CD4-positive, alpha-beta T cell (primary cell): ENCODE measurements at places on chromosomes 2 and 18.

DNA sequence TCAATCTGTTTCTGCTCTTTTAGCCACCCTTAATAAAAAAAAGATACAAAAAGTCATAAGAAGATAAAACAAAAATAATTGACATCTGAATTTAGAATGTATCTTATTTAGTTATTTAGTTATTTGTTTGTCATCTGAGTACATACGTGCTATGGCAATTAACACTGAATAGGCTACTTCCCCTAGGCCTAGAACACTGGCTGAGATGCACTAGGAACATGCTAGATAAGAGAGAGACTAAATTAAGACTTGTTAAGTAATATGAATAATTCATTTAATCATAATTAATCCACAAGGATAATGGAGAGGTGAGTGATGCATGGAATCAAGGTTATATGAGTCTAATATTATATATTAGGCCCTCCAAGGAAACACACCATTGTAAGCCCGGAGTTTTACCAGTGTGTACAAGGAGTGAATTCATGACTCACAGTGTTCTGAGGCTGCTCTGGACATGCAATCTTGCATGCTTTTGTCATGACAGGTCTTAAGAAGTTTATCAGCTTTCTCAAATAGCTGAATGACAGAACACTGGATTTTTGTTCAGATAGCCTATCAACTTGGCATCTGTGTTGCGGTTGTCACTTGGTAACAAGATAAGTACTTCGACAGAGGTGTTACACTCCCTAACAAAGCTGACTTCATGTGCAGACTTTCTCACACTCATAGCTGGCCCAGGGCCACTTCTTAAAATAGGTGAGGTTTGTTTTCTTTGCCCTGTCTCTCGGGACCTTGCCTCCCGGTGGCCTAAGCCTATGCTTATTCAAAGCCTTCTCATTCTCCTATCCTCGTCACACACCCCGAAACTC, 5.0 kb upstream of the SERPINB2 start:
- no peak for DNase-seq

- DNase-seq = no peak
Observed at GRCh38 chr2:31529256-31529655, 51.5 kb downstream of the SRD5A2 start.

- no peak for DNase-seq
Observed at GRCh38 chr2:215262303-215262702, 49.6 kb upstream of the ATIC start.

DNA sequence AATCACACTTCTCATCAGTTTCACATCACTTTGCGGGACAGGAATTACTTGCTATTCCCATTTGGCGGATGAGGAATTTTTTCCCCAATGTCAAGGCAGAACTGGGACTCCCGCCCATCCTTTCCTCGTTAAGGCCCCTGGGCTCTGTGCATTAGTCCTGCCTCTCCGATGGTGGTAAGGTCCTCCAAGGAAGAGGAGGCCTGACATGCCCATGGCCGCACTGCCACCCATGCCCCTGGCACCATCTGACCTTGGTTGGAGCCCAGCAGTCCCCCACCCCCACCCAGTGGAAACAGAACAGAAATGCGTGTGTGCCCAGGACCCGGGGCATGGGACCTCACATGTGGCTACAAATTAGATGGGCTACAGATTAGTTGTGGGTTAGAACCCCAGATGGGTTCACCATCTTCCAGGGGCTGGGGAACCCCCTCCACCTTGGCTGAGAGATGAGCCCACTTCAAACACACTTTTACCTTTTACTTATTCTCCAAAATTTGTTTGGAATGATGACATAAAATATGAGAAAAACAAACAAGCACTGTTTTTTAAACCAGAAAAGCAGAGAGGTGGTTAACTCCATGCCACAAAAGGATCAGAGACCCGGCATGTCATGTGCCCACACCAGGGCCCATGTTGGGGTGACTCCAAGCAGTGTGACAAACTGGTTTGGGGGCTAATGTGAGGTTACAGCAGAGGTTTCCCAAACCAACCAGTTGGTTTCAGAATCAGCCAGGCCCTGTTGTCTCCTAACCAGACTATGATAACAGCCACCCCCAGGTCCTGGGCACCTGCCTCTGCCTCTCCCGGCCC, 11.0 kb upstream of the DUSP2 start:
- DNase-seq = no peak

DNA sequence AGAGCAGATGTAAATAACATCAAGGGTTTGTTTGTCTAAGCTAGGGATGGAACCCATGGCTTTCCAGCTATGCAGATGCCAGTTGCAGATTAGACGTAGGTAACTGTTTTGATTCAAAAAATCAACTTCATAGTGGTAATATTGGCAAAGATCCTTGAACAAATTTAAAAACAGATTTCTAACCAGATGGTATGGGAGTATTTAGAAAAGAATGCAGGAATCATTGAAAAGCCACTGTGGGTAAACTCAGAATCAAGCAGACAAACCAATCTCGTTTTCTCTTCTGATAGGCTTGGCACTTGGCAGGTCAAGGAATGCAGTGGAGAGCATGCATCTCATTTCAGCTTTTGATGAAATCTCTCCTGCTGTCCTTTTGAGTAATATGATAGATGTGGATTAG, 377.5 kb downstream of the CLIP4 start:
- no peak for DNase-seq

DNA sequence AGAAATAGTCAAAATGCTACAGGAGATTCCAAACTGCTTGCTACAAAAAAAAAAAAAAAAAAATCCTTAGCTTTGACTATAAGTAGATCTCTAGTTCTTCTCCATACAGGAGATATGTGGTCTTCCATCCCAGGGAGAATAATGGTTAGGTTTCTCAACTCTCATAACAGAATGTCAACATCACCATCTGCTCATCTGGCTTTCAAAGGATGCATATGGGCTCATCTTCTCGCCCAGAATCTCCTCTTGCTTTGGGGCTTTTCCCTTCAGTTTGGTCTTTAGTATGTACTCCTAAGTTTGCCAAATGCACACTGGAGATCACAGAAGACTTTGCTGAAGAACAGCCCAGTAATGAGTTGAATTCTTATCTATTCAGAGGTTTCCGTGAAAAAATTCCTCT, 240.7 kb downstream of the NRXN1 start:
- no peak for DNase-seq

- no peak for DNase-seq
Observed at GRCh38 chr2:111620281-111620680, 263.7 kb downstream of the ANAPC1 start.

GRCh38 chr2:180334514-180334913, 327.4 kb upstream of the CWC22 start:
- DNase-seq = no peak

GRCh38 chr2:207513551-207514257, 16.1 kb upstream of the CREB1 start:
- DNase-seq = no peak

DNA sequence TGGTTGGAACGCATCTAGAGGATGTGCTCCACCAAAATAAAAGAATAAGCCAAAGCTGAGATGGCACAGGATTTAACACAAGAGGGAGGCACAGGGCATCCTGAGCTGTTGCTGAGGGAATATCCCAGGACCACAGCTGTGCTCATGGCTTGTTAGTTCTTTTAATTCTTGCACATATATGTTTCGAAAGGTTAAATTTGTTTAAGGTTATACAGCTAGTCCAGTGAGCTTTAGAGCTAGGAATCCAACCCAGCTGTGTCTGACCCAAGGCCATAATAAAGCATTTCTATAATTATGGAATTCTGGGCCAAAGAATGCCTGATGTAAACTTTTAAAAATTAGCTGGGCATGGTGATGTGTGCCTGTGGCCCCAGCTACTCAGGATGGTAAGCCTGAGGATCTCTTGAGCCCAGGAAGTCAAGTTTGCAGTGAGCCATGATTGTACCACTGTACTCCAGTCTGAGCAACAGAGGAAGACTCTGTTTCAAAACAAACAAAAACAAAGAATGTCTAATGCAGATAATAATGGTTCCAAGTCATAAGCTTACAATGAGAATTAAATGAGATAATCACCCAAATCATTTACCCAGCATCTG, 66.4 kb upstream of the CCBE1 start:
- DNase-seq = no peak

- DNase-seq = no peak
Observed at GRCh38 chr2:173150963-173151362, 75.3 kb downstream of the MAP3K20 start.

DNA sequence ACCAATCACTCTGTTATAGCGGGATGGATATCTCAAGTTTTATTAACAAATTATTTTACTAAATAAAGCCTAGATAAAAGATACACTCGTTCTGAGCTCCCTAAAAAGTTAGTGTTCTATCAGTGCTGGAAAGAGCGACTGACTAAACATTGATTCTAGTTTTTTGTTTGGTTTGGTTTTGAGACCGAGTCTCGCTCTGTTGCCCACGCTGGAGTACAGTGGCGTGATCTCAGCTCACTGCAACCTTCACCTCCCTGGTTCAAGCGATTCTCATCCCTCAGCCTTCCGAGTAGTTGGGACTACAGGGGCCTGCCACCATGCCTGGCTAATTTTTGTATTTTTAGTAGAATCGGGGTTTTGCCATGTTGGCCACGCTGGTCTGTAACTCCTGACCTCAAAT, 73.8 kb upstream of the CDCA7 start:
- DNase-seq = no peak

DNA sequence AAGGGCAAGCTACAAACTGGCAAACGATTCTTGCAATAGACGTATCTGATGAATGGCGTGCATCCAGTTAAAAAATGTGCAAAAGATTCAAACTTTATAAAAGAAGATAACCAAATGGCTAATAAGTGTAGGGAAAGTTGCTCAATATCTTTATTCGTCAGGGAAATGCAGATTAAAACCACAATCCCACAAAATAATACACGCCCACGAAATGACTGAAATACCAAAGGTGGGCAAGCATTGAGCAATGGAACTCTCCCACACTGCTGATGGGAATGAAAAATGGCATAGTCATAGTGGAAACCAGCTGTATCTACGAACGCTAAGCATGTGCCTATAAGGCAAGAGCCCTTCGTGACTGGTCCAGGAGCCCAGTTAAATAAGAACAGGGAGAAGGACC, 168.6 kb upstream of the SIX2 start:
- DNase-seq = no peak

- no peak for DNase-seq
Observed at GRCh38 chr18:77711096-77711495, 461.4 kb downstream of the GALR1 start.

- no peak for DNase-seq
Observed at GRCh38 chr18:8362863-8363262, 246.4 kb upstream of the RAB12 start.

- DNase-seq = no peak
Observed at GRCh38 chr2:229689307-229689839, 25.0 kb downstream of the DNER start.

DNA sequence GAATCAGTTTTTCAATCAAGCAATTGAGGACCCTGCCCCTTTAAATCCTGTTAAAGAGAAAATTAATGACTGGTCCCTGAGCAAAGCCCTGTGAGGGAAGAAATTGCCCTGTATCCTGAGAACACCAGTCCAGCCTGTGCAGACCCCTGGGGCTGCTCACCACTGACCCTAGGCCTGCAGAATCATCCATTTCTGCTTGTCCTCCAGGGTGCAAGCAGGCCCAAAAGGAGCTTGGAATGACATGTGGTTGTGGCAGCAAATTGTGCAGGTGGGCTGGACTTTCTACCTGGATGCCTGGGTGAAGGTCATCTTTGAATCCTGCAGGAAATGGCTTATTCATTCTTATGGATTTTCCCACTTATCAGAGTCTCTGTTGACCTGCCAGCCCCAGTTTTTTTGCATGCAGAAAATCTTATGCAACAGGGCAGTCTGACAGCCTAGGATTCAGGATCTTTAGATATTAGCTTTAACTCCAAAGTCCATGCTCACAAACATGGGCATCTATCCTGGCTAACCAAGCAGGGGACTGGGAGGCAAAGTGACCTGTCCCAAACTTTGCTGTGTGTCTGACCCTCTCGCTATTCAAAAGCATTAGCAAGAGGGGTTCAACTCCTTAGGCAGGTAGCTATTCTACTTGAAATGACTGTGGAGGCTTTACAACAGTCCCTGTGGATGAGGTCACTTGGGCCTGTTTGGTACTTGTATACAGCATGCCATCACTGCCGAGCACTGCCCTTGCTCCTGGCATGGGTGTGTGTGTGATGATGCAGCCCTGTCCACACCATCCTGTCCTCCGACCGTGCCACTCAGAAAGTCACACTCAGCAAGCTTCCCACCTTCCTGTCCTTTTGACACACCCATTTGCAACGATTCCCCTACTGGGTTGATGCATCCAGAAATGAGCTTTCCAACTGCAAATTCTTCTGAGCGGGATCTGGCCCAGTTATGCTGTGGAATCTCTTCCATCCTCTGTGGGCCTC, 85.3 kb downstream of the CAPN13 start:
- DNase-seq = no peak

DNA sequence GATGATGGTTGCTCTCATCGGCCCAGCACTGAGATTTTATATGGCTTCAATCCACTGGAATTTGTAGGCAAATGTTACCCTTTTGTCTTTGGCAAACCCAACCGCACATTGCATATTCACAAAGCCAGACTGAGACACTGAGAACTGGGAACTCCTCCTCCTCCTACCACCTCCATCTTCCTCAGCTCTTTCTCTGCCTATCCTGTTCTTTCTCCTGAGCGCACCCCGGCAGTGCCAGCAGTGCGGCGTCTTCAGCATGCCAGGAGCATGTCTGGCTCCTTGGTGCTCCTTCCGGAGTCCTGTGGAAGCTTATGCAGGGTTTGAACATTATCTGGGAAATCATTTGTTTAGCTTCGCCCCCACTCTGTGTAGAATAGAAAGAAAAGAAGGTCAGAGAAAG, 50.8 kb downstream of the TRIB2 start:
- no peak for DNase-seq

DNA sequence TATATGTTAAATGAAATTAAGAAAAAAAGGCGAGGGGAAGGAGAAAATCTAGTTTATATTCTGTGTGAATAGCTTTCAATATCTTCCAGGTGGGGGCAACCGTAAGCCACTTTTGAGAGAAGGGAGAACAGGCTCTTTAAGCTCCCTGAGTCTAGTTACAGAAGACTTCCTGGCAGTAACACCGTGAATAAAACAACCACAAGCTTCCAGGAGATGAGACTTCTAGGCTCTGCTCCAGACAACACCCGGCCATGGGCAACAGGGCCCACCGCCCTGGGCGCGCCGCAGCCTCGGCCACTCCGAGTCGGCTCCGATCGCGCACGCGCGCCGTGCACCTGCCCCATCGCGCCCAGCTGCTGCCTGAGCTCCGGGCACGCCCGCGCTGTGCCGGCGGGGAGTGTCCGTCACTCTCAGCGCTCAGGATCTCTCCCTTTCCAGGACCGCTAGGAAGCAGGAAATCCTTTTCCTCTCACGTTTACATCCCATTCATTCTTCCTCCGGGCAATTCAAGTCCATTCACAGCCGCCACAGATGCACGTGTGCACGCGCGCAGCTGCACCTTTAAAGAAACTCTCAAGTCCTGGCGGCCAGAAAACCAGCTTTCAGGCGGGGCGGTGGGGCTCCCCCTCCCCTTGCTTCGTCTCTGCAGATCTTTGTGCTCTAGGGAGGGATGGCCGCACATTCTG, 19.4 kb upstream of the PAX3 start:
- peak; percentile 56 for DNase-seq

DNA sequence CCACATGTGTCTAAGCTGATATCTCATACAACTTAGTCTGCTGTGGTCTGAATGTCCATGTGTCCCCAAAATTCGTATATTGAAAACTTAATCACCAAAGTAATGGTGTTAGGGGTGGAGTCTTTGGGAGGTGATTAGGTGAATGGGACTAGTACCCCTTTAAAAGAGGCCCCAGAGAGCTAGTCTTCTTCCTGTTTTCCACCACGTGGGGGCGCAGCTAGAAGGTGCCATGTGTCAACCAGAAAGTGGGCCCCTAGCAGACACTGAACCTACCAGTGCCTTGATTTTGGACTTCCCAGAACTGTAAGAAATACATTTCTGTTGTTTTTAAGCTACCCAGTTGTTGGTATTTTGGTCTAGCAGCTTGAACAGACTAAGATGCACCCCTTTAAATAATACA, 86.6 kb downstream of the ASB1 start:
- DNase-seq = no peak
